ENCODE measurements at places on chromosomes 13 and 19.

DNA sequence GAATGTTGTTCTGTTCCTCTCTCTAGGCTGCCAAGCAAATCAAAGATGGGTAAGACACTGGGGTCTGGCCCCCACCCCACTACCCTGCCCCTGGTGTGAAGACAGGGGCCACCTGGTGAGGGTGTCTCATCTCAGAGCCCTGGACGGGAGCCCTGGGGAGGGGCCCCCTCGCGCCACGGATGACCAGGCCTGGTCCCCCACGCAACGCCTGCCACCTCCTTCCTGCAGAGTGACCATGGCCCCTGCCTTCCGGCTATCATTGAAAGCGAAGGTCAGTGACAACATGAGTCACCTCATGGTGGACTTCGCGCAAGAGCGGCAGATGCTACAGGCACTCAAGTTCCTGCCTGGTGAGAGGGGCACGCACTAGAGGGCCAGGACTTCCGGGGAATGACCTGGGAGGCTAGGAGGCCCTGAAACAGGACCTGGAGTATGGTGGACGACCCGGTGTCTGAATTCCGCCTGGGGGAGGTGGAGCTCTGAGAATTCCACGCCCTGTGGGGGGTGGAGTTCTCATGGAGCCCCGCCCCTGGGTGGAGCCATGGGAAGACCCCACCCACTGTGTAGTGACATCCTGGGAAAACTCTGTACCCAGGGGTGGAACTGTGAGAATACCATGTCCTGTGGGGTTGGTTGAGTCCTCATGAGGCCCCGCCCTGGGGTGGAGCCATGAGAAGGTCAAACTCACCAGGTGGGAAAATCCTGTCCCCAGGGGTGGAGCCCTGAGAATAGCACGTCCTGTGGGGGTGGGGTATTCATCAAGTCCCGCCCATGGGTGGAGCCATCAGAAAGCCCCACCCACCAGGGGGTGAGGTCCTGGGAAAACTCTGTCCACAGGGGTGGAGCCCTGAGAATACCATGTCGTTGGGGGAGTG lies 6.1 kb downstream of the FSD1 start:
- DNase-seq, result no peak

DNA sequence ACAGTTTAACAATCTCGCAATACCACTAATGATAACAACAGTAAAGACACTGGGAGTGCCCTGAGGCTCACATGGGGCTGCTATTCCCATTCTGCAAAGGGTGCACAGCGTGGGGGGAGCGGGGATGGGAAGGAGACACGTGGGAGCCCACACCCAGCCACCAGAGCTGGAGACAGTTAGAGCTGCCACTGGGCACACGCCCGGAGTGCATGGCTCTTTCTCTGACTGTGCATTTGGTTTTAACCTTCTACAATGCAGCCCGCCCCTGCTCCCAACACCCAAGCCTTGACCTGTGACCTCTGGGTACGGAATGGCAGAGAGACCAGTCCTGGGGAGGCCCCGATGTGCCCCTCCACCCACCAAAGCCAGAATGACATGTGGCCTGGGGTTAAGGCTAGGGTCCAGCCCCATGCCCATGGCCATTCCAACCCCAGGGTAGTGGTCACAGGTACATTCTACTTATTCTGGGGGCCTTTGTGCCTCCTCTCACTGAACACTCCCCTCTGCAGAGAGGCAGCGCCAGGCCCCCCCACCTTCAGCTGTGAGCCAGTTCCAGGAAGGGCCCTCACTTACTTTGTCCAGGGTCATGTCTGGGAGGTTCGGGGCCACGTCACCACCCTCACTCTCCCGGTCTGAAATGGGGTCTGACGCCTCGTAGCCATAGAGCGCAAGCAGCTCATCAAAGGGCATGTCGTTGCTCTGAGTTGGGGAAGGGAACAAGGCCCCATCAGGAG lies 17.1 kb downstream of the MIER2 start:
- DNase-seq, result no peak

GRCh38 chr19:35673121-35673804 lies 6.9 kb downstream of the UPK1A start:
- no peak for DNase-seq

- DNase-seq, result peak; percentile 66
Observed at GRCh38 chr13:20101467-20102316, 59.2 kb downstream of the GJA3 start.

DNA sequence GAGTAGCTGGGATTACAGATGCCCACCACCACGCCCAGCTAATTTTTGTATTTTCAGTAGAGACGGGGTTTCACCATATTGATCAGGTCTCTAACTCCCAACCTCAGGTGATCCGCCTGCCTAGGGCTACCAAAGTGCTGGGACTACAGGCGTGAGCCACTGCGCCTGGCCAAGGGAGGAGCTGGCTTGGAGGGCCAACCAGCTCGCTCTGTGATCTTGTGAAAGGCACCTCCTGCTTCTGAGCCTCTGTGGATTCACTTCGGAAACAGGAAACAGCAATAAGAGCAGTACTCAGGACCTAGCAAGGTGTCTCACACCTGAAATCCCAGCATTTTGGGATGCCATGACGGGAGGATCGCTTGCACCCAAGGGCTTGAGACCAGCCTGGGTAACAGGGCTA lies 2.0 kb upstream of the ELL start:
- DNase-seq, result no peak

DNA sequence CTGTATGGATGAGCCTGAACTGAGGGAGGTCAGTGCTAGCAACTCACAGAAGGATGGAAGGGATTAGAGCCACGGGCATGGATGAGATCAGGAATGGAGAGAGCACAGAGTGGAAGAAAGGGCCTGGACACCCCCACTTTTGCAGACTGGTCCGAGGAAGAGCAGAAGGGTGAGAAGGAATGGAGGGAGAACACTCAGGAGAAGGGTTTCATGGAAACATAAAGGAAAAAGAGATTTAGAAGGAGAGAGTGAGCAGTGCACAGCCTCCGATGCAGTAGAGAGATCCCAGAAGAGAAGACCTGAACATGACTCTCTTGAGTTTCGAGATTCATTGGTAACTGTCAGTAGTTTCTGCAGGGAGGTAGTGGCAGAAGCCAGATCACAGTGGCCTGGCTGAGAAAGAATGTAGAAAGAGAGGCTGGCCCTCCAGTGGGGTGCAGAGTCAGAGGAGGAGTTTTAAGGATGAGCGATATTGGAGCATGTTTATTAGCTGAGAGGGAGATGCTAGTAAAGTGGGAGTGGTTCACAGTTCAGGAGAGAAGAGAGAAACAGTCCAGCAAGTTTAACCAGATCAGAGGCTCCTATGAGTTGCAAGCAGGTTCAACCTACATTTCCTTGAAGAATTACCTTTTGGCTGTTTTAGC lies 108.9 kb downstream of the ZAR1L start:
- no peak for DNase-seq

DNA sequence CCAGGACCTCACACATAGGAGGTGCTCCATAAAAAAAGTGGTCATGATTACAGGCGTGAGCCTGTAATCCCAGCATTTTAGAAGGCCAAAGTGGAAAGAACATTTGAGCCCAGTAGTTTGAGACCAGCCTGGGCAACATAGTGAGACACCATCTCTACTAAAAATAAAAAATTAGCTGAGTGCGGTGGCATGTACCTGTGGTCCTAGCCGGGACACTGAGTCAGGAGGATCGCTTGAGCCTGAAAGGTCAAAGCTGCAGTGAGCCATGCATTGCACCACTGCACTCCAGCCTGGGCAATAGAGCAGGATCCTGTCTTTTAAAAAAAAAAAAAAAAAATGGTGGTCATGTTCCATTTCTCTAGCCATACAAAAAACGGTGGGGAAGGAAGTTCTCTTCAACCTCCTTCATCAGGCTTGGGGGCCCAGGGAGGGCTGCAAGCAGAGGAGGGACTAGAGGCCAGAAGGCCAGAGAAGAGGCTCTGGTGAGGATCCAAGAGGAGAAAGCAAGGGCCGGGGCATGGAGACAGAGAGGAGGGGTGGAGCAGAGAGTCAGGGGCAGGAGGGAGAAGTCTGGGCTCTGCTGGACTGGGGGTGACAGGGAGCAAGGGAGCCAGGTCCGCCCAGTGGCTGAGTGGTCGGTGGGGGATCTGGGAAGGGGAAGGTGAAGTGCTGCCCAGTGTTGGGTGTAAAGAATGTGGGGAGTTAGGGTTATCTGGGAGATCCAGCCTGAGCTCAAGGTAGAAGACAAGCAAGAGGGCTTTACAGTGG lies 8.9 kb downstream of the KASH5 start:
- no peak for DNase-seq

DNA sequence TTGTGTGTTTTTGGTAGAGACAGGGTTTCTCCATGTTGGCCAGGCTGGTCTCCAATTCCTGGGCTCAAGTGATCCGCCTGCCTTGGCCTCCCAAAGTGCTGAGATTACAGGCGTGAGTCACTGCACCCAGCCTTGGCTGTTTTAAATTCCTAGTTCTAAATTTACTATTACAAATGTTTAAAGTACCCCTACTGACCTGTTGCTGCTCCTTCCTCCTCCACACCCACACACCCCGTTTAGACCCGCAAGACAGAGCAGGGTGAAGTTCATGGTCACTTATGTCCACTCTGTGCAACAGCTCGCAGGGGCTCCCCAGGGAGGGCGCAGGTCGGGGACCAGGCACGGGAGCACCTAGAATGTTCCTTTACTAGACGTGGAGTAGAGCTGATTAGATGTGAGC lies 28.7 kb downstream of the TMEM161A start:
- no peak for DNase-seq

GRCh38 chr13:30998136-30999088 lies 66.0 kb downstream of the TEX26 start:
- DNase-seq, result peak; percentile 61

DNA sequence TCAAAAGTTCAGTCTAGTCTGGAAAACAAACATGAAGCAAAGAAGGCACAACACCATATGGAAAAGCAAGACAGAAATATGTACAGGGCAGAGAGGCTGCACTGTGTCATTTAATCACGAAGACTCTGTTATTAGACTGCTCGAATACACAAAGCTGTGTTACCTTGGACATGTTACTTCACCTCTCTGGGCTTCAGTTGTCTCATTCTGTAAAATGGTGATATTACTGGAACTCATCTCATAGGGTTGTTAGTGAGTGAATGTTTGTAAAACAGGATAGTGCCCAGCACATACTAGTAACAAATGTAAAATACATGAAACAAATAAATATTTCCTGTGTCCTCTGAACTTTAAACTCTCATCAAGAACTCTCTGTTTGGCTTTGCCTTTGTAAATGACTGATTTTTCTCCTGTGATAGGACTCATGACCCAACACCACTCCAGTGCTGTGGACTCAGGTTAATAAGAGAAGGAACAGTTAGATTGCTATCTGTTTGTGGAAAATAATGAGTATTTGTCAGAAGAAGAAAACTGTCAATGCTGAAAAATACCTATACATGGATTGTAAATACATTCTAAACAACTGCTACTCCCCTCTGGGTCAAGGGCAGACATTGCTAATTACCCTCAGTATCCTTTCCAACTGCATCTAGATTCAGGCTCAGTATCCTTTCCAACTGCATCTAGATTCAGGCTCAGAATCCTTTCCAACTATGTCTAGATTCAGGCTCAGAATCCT lies 62.3 kb downstream of the ZIC5 start:
- no peak for DNase-seq

- no peak for DNase-seq
Observed at GRCh38 chr19:49921871-49922795, 6.9 kb upstream of the ATF5 start.

- no peak for DNase-seq
Observed at GRCh38 chr13:25046985-25047511, 48.9 kb upstream of the PABPC3 start.

GRCh38 chr13:30862707-30863106 lies 43.4 kb upstream of the MEDAG start:
- DNase-seq, result no peak

- no peak for DNase-seq
Observed at GRCh38 chr19:46815833-46816627, 27.6 kb upstream of the SLC1A5 start.

- DNase-seq, result peak; percentile 10
Observed at GRCh38 chr13:62850331-62850730, 1434.7 kb upstream of the PCDH20 start.

- no peak for DNase-seq
Observed at GRCh38 chr13:113654591-113655345, 3.2 kb downstream of the ATP4B start.

- DNase-seq, result no peak
Observed at GRCh38 chr13:96500953-96501352, 411.0 kb downstream of the HS6ST3 start.

DNA sequence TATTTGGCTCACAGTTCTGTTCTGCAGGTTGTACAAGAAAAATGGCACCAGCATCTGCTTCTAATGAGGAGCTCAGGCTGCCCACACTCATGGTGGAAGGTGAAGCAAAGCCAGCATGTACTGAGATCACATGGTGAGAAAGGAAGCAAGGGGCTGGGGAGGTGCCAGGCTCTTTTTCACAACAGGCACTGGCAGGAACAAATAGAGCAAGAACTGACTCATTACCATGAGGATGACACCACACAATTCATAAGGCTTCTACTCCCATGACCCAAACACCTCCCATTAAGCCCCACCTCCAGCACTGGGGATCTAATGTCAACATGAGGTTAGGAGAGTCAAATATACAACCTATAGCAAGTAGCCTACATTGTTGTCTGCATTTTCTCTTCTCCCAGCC lies 522.6 kb downstream of the RFC3 start:
- DNase-seq, result no peak

GRCh38 chr13:105572401-105572800 lies 963.1 kb downstream of the EFNB2 start:
- no peak for DNase-seq

DNA sequence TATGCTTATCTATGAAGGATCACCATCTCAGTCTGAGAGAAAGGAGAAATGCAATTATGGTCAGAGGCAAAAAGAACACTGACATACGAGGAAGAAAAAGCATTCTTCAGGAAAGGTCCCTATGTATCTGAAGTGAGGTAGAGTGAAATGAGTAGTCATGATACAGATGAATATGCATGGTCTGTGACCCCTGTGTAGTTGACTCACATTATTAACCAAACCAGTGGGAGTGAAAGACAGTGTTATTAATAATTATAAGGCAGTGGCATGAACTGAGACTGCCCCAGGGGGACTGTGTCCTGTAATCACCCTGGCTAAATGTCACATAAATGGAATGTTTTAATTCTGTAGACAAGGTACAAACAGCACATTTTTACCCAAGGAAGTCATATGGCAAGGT lies 1320.2 kb upstream of the PCDH9 start:
- peak; percentile 4 for DNase-seq

DNA sequence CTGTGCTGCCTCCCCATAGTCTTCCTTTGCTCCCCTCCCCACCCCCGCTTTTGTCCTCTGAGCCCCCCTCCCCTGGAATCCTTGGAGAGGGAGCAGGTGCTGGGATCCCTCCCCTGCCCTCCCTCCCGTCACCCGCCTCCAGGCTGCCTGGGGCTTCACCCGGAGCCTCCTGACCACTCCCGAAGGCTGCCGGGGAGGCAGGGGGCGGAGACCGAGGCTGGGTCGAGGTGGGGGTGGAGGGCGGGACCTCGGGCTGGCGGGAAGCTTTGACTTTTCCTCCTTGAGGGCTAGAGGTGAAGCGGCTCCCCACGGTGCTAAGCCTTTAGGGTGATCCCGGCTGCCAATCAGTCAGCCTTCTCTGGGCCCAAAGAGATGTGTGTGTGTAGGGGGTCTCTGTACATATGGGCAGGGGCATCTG lies 1.5 kb downstream of the KMT5C start:
- peak; percentile 65 for DNase-seq

- no peak for DNase-seq
Observed at GRCh38 chr19:31083105-31083504, 266.1 kb downstream of the TSHZ3 start.

Measured in SK-N-DZ (cell line).